ENCODE measurements at places on chromosomes 12 and 14.

GRCh38 chr12:22974865-22975264 lies 349.9 kb downstream of the ETNK1 start:
- no peak for DNase-seq

- no peak for DNase-seq
Measured at GRCh38 chr12:123962513-123962912, 10.1 kb downstream of the CCDC92 start.

DNA sequence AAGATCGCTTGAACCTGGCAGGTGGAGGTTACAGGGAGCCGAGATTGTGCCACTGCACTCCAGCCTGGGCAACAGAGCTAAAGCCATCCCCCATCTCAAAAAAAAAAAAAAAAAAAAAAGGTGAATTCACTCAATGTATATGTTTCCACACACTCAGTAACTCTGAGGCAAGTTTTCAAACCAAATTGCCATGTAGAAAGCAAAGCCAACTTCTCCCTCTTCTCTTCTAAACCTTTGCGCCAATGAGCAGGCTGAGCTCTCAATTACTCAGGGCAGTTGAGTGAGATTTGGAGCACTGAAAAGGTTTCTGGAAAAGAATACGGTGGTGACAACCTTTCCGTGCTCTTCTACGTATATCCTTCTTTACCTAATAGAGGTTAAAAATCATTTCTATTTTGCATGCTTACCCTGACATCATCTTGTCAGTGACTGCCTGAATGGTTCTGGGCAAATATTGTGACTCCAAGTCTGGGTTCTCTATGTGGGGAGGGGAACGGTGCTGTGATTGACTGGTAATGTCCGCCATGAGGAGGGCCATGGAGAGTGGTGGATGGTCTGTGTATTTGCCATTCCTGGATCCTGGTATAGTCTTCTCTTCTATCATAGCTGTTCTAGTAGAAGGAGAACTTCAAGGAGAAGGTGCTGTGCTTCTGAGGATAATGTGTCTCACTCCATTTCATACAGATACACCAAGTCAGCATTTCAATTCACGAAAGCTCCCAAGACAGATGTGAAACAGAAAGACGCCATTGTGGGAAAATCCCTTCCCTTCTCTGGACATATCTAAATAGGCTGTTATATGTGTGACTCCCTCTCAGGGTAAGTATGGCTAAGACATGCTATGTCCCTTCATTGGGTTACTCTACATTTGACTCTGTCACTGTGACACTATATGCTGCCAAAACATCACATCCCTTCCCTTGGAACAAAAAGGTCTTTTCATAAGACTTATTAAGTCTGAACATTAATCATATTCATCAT lies 46.2 kb upstream of the MED13L start:
- DNase-seq: no peak

DNA sequence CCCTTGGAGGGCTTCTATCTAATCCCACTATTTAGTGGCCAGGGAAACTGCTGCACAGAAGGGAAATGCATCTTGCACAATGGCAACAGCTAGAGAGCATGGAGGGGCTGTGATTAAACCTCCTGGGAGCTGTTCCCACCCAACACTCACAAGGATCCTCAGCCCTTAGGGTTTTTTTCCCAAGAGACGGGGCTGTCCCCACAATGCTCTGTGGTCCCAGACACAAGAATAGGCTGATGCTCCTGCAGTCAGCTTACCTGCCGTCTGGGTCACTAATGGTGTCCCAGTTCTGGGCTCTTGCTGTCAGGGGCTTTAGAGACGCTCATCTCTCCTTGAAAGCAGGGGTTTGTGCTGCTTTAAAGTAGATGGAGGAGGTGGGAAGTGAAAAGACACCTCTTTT lies 4.6 kb downstream of the SERPINA1 start:
- no peak for DNase-seq

DNA sequence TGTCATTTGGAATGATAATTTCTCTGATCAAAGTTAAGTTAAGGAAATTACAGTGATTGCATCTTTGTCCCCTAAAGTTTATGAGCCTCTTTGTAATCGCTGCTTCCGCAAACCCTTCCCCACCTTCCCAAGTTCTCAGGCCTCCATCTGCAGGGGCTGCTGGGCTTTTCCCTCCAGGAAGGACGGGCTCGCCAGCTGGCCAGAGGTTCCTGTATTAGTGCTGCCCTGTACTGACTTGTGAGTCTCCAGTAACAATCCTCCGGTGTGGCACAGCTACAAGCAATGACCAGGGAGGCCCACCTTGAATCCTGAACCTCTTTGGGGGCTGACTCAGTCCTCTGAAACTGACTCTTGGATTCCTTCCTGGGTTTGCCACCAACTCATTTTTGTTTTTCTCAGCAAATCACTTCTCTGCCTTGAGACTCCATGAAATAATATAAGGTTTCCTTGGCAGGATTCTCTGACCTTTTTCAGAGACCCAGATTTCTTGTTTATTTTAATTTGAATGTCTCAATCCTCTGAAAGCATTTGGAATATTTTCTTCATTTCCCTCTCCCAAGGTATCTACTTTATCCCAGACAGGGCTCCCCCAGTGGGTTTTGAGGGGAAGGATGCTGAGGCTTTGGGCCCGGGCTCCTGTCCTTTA lies 398.6 kb downstream of the ZFP36L1 start:
- no peak for DNase-seq

DNA sequence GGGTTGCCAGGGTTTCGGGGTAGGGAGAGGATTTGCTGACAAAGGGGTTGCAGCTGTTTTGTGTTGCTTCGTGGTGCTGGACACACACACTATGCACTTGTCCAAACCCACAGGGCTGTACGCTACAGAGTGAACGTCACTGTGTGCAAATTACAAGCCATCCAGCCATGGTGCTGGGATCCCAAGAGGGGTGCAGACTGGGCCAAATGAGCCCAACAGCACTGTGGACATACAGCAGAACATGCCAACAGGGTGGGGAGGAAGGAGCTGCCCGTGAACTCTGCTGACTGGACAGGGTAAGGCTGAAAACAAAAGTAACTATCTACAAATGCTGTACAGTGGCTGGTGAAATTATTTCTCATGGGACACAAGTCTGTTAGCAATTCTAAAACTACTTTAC lies 25.2 kb downstream of the POLE start:
- no peak for DNase-seq

DNA sequence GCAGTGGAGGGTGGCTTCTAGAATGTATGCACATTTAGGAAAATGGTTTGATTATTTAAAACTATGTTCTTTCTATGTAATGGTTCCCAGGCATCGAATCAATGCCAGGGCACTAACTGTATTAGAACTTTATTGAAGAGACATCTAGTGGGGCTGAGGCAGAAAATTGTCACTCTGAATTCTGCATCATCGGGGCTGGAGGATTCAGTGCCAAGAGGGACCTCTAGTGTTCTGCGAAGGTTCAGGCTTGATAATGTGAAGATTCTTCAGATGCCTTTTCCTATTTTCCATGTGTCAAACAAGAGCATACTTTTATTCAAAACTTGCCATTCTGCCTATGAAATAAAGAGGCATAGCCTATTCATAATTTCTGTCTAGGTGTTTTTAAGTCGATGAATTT lies 146.3 kb downstream of the CAND1 start:
- DNase-seq: no peak

DNA sequence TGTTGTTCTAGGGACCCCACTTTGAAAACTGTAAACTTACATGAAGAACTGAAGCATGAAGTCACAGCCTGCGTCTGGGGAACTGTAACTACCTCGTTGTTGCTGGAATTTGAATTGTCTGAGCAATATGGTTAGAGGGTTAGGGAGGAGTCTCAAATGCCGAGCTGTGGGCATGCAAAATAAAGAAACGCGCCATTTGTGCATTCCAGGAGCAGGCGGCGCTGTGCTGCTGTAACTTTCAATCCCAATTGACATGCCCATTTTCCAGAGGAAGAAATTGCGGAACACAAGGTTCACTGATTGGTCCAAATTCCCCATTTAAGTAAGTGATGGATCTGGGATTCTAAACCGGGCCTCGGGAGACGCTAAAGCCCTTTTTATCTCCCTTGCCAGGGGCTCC lies 61.3 kb downstream of the ZNF664 start:
- no peak for DNase-seq

DNA sequence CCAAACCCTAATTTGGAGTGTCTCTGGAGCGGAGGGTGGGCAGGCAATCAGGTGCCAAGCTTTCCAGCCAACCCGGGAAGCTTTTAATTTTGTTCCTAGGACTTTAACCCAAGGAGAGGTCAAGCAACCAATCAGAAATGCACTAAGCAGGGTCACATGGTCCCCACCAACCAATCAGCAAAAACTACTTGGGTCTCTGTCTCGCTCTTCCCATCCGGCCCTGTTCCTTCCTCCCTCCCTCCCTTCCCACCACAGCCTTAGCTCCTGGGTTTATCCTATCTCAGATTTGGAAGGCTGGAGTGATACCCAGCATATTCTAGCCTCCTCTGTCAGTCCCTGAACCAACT lies 7.3 kb downstream of the HOXC5 start:
- no peak for DNase-seq

DNA sequence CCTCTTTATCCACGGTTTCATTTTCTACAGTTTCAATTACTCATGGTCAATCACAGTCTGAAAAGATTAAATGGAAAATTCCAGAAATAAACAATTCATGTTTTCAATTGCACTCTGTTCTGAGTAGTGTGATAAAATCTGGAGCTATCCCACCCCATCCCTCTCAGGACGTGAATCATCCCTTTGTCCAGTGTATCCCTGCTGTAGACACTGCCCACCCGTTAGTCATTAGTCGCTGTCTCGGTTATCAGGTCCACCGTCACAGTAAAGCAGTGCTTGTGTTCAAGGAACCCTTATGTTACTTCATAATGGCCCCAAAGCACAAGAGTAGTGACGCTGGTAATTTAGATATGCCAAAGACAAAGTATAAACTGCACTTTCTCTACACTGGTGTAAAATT lies 141.0 kb upstream of the LMNTD1 start:
- no peak for DNase-seq

DNA sequence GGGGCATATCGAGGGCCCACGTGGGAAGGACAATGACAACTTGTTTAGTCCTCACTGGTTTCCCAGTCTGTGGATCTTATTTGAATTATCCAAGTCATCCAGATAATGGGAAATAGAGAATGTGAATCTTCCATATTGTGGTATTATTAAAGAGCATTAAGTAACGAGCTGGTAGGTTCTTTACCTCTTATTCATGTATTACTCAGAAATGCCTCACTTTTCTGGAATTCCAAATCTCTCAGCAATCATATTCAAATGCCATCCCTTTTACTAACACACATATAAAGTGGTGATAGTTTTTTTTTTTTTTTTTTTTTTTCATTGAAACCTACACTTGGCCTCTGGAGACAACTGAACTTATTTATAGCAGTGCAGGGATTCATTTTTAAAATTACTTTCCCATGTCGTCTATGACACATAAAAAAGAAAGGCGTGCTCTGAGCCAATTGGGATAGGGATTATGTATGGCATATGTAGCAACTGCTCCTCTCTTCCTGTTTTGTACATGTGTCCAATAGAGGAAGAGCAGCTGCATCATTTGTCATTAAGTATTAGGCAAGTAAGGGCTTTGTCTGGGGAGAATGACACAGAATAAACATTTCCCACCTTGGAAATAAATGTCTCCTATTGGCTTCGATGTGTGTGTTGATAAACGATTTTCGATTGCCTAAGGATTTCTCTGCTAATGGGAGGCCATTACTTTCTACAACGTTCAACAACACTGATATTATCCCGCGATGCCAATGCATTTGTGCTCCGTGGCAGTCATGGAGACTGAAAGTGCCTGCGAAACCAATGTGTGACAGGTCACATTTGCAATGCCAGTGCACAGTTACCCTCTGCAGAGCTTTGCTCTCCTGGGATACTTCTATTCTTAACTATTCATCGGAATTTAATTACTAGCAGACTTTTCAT lies 78.6 kb upstream of the IFNG-AS1 start:
- DNase-seq: no peak

DNA sequence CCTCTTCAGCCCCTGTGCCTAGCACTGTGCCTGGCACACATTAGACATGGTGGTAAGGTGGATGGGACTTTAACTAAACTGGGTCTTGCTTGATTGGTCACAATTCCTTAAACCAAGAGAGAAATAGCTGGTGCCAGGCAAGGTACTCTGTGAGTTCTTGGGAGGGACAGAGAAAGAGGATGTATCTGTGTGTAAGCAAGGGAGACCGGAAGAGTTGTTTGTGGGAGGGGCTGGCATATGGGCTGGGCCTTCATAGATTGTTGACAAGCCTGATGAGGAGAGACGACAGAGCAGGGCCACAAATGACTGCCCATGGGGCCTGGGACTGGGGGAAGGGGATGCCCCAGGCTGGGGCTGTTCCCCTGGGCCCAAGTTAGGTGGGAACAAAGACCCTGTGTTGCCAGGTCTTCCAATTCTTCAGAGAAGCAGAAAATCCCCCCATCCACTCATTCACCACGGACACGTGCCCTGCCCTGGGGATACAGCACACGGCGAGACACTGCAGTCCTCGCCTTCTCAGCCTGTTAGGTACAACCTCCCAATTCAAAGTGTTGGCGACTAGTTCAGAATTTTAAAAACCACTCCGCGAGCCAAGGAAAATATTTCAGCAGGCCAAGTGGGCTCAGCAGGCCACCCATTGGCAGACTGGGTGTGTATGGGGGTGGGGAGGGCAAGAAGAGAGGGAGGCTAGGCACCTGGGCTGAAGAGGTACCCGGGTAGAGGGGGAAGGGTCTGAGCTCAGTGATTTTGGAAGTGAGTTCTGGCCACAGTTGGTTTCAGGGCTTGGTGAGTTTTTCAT lies 11.4 kb upstream of the CYP46A1 start:
- DNase-seq: no peak

DNA sequence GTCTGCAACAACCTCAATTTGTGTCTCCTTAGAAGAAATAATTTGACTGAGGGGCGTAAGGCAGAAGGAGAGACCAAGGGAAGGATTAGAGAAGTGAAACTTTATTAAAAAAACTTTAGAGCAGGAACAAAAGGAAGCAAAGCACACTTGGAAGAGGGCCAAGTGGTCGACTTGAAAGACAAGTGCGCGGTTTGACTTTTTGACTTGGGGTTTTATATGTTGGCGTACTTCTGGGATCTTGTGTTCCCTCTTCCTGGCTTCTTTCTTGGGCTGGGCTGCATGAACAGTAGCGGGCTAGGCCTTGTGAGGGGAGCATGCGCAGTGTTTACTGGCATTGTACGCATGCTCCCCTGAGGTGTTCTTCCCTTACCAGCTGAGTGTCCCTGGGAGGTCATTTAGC lies 369.3 kb upstream of the DCN start:
- no peak for DNase-seq

GRCh38 chr12:128606538-128606937 lies 217.2 kb downstream of the SLC15A4 start:
- DNase-seq: no peak

DNA sequence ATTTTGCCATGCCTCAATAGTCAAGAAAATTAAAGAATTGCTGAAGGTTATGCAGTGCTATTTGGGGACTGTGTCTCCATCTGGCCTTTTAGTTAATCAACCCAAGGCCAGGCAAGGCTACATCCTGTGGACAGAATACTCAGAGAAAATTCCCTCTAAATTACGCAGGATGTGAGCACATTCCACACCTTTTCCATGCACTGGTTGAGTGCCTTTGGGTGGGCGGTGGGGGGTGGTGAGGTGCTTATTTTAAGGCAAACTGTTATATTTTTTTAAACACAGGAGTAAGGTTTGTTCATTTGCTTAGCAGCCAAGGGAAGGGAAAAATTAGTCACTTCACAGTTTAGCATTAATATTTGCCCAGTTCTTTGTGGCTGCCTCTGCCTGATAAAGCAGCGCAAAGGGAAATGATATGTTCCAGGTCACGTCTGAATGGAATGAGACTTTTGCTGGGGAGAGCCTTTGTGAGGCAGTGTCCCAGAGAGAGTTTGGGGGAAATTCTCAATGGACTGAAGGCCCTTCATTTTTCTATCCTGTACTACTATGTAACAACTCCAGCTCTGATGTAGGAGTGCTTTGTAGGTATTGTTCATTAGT lies 17.2 kb upstream of the KCNA5 start:
- DNase-seq: no peak

All from stimulated activated CD8-positive, alpha-beta memory T cell treated with anti-CD3 and anti-CD28 coated beads, Interleukin-12 subunit alpha, Interleukin-12 subunit beta, amount 100 ng/mL, for 1 hour (primary cell).